Ascending aorta (tissue), 2 donors: ENCODE measurements at places on chromosomes 6 and 20. TPM values are rescaled to one million over a fixed set of nuclear protein-coding genes. Genes with fewer than 3 reads are reported as not detected.
A peak's percentile ranks its signal among the peaks of the same experiment; 100 is the strongest.

DNA sequence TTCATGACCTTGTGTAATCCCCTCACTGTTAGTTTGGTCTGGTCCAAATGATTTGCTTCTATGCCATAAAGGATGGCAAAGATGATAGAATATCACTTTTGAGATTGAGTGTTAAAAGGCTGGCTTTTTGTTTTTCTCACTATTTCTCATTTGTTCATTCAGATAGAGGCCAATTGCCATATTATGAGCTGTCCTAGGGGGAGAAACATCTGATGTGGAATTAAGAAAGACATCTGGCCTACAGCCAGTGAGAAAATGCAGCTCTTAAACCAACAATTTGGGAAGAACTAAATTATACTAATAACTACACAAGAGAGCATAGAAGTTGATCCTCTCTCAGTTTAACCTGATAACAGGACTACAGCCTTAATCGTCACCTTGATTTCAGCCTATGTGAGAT is 1668.6 kb downstream of the GRIK2 start:
- DNase-seq, result no peak

Gene VARS2
- 5.7 TPM for total RNA-seq

- DNase-seq, result no peak
These were observed 570.8 kb downstream of the UTRN start for GRCh38 chr6:144855812-144856531.

DNA sequence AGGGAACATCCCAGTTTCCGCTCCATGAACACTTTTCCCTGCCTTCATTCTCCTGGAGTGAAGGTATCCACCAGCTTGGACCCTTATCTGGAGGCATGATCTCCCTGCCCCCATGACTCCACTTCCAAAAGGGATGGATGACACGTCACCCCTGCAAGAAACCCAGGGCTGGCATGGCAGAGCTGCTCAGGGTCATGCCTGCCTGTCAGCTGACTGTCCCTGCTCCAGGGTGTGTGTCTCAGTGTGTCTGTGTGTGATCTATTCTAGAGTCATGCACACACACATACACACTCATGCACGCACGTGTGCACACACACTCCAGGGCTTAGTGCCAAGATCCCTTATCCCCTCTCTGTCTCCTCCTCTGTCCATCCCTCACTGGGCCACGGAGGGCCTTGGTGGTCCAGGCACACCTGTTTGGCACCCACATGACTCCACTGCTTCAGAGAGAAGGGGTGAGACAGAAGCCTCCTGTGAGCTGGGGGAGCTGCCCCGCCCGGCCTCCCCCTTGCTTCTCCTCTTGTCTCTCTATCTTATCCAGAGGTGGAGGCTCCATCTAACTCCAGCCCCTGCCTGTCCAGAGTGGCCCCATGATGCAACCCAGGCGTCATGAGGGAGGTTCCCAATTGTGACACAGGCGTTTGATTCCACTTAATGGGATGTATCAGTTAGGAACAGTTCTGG is 290.9 kb downstream of the CDC5L start:
- DNase-seq, result no peak

DNA sequence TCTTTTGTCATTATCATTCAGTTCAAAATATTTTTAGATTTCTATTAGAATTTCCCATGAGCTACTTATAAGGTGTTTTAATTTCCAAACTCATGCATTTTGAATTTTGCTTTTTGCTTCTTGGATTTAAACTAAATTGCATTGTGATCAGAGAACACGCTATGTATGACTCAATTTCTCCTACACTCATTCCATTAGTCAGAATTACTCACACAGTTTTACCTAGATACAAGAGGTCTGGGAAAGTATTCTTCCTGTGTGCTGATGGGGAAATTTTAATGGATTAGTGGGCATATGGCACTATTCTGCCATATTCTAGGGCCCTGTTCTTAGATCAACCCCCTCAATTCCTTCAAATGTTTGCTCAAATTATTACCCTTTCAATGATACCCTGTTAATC is 49.9 kb upstream of the BMP5 start:
- DNase-seq, result no peak

Gene ITCH
- total RNA-seq, result 42.8 TPM

Gene B3GALT4
- total RNA-seq, result 15.9 TPM

GRCh38 chr6:53282234-53282633 is 66.5 kb downstream of the ELOVL5 start:
- DNase-seq, result no peak

DNA sequence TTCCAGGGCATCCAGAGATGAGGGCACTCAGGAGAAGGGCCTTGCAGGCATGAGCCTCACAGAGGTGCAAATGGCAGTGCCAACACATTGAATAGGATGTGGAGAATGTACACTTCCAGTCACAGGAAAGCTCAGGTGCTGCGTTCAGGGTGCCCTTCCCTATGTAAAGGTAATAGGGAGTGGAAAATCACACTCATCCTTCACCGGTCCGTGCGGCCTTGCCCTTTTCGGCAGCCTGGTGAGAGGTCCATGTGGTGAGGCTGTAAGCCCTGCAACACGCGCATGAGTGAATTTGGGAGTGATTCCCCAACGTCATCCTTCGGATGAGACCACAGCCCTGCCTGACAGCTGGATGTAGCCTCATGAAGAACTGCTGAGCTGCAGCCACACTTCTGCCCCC is 43.0 kb upstream of the RPS6KA2 start:
- DNase-seq, result no peak

GRCh38 chr20:38804682-38805501 is 605 bp upstream of the PPP1R16B start:
- peak; percentile 68 for DNase-seq

GRCh38 chr6:106731144-106731842 is 101.9 kb downstream of the QRSL1 start:
- DNase-seq, result no peak

Gene C6orf58
- total RNA-seq, result not detected

DNA sequence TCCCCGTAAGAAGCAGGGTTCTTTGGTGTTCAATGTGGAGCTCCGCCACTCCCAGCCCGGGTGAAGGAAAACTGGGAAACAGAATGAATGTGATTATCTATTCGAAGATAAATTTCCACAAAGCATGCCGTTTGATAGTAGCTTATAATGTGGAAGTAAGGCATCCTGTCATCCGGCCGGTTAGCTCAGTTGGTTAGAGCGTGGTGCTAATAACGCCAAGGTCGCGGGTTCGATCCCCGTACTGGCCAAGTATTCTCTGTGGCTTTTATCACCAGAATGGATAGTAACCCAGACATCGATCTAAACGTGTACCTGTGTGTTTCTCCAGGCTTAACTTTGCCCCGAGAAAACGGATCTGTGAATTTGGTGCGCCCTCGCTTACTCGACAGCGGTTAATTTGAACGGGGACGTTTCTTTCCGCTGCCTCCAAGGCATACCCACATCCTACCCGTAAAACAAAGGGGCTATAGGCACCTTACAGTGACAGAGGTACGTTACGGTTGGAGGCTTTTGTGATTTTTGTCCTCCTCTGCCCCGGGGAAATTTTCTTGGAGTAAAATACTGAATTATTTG is 215.2 kb upstream of the ZNF184 start:
- DNase-seq, result peak; percentile 79

GRCh38 chr6:1379788-1380147 is 9.6 kb upstream of the FOXF2 start:
- DNase-seq, result no peak

DNA sequence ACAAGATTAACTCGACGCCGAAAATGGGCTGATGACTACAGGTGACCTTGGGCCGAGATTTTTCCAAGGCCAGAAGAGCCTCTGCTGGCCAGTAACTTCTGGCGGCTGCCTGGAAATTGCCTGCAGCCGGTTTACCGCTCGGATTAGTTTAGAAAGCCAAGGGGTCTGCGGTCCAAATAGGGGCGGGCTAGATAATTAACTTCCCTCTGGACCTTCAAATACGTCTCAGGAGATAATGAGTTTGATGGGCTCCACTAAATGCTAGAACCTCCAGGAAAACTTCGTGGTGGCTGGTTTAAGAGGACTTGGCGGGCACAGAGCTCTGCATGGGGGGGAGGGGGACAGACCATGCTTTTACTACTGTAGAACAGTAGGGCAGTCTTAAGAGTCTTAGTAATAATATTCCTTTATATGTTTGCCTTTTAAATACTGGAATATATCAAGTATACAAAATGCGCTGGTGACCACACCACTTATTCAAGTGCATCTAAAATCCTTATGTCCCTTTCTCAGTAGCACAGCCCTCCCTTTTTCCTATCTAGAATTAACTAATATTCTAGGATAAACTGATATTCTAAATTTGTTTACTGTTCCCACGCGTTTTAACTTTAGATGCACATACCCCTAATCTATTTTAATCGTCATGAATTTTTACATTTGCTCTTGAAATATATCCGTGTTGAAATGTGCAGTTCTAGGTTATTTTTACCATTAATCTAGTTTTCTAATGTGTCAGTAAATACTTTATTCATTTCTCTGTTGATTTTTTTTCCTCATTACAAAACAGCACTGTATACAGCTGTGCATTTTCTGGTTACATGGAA is 107.5 kb upstream of the PRSS16 start:
- no peak for DNase-seq

GRCh38 chr6:152863618-152864326 is 113.2 kb downstream of the VIP start:
- peak; percentile 74 for DNase-seq

DNA sequence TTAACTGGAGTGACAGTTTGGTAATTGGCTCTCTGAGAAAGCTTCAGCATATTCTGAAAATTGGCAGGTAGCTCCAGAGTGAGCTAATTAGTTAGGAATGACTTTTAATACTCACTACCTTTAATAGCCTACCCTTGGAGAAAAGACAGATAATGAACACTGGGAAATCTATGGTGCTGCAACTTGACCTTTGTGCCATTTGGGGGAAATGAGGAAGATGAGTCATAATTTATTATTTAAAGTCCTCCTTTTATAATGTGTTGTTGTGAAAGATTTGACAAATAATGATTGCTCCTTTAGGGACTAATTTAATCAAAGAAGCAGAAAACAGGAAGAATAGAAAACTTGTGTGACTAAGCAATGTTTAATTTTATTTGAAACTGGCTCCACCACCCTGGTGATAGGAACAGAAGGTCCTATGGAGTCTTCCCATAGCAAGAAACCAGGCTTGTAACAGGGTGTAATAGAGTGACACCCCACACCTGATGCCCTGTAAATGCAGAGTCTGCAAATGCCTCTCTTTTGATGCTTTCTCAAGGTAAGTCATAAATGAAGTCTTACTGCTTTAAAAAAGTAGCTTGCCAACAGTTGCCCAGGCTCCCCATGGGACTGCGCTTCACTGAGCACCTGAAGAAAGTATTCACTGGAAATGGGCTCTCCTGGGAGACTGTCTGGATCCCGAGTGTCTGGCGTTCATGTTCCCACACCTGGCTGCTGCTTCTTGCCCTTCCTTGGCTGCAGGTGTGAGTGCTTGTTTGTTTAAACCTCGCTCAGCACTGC is 134.4 kb downstream of the LRRC1 start:
- DNase-seq, result no peak

GRCh38 chr6:35954333-35954732 is 33.4 kb upstream of the SRPK1 start:
- DNase-seq, result no peak

Gene PLTP
- 909 TPM for total RNA-seq

GRCh38 chr6:41678511-41679084 is 40.3 kb downstream of the MDFI start:
- DNase-seq, result no peak

GRCh38 chr20:36929290-36929689 is 22.2 kb downstream of the SAMHD1 start:
- no peak for DNase-seq

Gene MUCL3
- not detected for total RNA-seq

GRCh38 chr6:107689951-107690642 is 134.0 kb downstream of the SCML4 start:
- DNase-seq, result no peak

- no peak for DNase-seq
These were observed 10.4 kb upstream of the TRAF3IP2 start for GRCh38 chr6:111615916-111616612.

Gene ANKRD60
- total RNA-seq, result not detected

DNA sequence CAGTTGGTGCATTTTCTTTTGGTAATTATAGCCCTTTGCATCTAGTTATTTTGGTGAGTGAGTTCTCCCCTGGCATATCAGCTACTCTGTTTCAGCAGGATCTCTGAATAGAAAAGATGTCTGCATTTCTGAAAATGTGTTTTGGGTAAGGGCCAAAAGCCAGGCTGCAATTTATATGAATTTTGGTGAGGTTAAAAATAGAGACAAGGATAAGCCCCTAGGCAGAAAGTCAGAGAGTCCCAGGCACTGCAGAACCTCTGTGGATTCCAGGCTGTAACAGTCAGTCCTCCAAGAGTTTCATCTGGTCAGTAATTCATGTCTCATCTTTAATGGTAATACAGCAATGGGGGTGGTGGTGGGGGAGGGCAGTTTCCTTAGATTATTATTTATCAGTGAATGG is 53.0 kb downstream of the HDGFL1 start:
- DNase-seq, result no peak

GRCh38 chr6:70954750-70955149 is 2.1 kb downstream of the B3GAT2 start:
- DNase-seq, result no peak

Gene DUSP22
- total RNA-seq, result 216 TPM
